ENCODE measurements at places on chromosomes 5 and 9. TPM values are rescaled to one million over a fixed set of nuclear protein-coding genes. Genes with fewer than 3 reads are reported as not detected.

DNA sequence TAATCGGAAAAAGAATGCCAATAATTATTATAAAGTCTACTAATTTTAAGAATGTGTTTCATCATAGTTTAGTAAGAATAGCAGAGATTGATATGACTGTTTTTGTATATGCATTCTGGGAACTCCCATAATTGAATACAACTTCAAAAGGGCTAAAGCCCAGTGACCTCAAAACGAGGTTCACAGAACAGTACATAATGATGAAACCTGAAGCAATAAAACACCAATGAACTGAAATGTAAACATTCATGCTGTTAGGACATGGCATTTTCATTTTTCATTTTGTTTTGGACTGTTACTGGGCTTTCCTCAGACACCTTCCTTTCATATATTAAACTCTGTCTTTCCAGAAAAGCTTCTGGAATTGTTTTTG lies 684 bp upstream of the JMY start:
- H3K27ac ChIP-seq: peak overlapping the region; percentile 99
- peak overlapping the region; percentile 90 for H3K4me3 ChIP-seq
- no peaks in the 10 kb centered on the region for H3K27me3 ChIP-seq
- H3K4me1 ChIP-seq: peaks cover 13% of the 10 kb centered on the region

DNA sequence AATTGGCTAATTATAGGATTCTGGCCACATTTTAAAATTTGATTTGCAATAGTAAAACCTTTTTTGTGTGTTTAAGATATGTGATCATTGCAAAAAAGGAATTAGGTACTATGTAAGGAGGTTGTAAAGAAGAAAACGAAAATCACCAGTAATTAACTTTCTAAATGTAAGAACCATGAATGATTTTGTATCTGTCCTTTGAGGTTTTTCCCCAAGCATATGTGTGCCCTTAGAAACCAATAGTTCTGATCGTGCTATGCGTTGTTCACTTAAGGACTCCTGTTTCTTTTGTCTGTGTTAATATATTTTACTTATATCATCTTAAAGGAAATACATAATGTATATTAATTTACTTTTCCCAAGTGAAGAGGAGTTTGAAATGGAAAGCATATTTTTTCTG lies 410.2 kb downstream of the PSAT1 start:
- H3K4me1 ChIP-seq: no peaks in the 10 kb centered on the region
- H3K27ac ChIP-seq: no peak overlapping the region
- H3K27me3 ChIP-seq: no peaks in the 10 kb centered on the region
- no peak overlapping the region for H3K4me3 ChIP-seq
- no peaks in the 10 kb centered on the region for H3K36me3 ChIP-seq

DNA sequence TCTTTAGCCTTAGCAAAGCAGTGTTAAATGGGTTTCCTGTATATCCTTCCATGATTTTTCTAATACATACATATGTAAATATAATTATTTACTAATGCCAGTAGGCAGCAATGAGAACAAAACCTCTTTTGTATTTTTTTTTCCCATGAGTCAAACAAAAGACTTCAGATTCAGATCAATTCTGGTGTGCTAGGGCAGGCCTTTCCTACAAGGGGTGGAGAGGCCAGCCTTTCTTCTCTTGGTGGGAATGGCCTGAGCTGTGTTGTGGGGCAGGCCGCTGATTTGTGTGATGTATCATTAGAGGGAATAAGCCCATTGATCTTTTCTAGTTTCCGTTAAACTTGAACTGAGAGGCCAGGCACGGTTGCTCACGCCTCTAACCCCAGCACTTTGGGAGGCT lies 115.5 kb upstream of the DMRT1 start:
- no peaks in the 10 kb centered on the region for H3K27me3 ChIP-seq
- H3K36me3 ChIP-seq: peaks cover 3% of the 10 kb centered on the region
- no peak for DNase-seq
- H3K4me1 ChIP-seq: no peaks in the 10 kb centered on the region
- no peak overlapping the region for H3K4me3 ChIP-seq
- no peak overlapping the region for H3K27ac ChIP-seq

DNA sequence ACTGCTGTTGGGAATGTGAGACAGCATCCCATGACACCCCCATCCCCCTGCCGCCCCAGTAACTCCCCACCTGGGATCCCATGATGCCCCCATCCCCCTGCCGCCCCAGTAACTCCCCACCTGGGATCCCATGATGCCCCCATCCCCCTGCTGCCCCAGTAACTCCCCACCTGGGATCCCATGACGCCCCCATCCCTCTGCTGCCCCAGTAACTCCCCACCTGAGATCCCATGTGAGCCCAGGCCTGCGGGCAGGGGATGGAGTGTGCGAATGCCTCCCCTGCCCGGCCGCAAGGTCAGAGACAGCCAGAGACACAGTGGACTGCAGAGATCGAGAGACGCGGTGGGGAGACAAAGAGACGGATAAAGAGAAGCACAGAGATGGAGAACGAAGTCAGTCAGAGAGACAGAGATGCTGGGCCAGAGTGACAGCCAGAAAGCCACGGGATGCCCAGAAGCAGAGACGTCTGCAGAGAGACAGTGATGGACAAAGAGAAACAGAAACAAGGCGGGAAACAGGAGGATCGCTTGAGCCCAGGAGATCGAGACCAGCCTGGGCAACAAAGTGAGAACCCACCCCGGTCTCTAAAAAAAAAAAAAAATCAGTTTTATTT lies 992 bp downstream of the SH2D3C start:
- peak overlapping the region; percentile 96 for H3K27ac ChIP-seq
- peak; percentile 48 for DNase-seq
- H3K27me3 ChIP-seq: no peaks in the 10 kb centered on the region
- peaks cover 50% of the 10 kb centered on the region for H3K4me1 ChIP-seq
- H3K4me3 ChIP-seq: peak overlapping the region; percentile 96

DNA sequence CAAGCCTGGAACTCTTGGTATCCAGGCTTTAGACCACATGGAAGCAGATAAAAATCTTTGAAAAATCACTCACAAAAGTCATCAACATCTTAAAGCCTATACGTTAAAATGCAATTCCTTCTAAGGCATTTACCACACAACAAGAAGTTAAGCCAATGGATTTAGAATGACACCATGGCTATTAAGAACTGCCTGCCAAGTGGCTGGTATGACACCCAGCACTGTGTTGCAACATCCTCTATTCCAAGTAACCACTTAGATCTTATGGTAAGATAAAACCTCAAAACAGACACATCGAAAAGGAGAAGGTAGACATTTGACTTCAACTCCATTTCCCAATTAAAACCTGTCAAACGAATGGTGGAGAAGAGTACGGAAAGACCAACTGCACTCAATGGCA lies 344.2 kb upstream of the SLC30A5 start:
- peaks cover 3% of the 10 kb centered on the region for H3K4me1 ChIP-seq
- no peaks in the 10 kb centered on the region for H3K27me3 ChIP-seq
- DNase-seq: no peak
- H3K4me3 ChIP-seq: no peak overlapping the region

SLC46A2 gene
- not detected for total RNA-seq

F2R gene
- total RNA-seq: 0.42 TPM

ANKDD1B gene
- not detected for total RNA-seq

CDKN2B-AS1 gene
- not detected for total RNA-seq

SMIM33 gene
- total RNA-seq: 0.14 TPM

All from activated naive CD4-positive, alpha-beta T cell treated with anti-CD3 and anti-CD28 coated beads for 36 hours (primary cell).